Activated CD8-positive, alpha-beta T cell treated with anti-CD3 and anti-CD28 coated beads for 36 hours (primary cell): ENCODE measurements at places on chromosomes 6 and 20. TPM values are rescaled to one million over a fixed set of nuclear protein-coding genes. Genes with fewer than 3 reads are reported as not detected.
A peak's percentile ranks its signal among the peaks of the same experiment; 100 is the strongest.

The EFCAB8 gene
- 0.92 TPM for total RNA-seq

The BYSL gene
- 59.5 TPM for total RNA-seq

The RSPO3 gene
- not detected for total RNA-seq

The SIRPD gene
- total RNA-seq, result not detected

The PTCRA gene
- not detected for total RNA-seq

The LRFN2 gene
- total RNA-seq, result not detected

The EDN3 gene
- not detected for total RNA-seq

The LY6G6C gene
- total RNA-seq, result not detected

The NRSN1 gene
- total RNA-seq, result not detected

The OR2J3 gene
- not detected for total RNA-seq

The CNKSR3 gene
- 0.34 TPM for total RNA-seq

The OR12D1 gene
- not detected for total RNA-seq

GRCh38 chr6:48073976-48074767, 36.8 kb downstream of the PTCHD4 start:
- DNase-seq, result no peak
- no peaks in the 10 kb centered on the region for H3K36me3 ChIP-seq
- H3K4me3 ChIP-seq, result no peak overlapping the region
- H3K4me1 ChIP-seq, result peaks cover 2% of the 10 kb centered on the region
- H3K27ac ChIP-seq, result no peak overlapping the region

- H3K4me1 ChIP-seq, result no peaks in the 10 kb centered on the region
- no peak overlapping the region for H3K27ac ChIP-seq
- no peaks in the 10 kb centered on the region for H3K27me3 ChIP-seq
- no peaks in the 10 kb centered on the region for H3K36me3 ChIP-seq
- DNase-seq, result peak; percentile 3
Measured at GRCh38 chr6:71510057-71510713, 221.6 kb downstream of the OGFRL1 start.

DNA sequence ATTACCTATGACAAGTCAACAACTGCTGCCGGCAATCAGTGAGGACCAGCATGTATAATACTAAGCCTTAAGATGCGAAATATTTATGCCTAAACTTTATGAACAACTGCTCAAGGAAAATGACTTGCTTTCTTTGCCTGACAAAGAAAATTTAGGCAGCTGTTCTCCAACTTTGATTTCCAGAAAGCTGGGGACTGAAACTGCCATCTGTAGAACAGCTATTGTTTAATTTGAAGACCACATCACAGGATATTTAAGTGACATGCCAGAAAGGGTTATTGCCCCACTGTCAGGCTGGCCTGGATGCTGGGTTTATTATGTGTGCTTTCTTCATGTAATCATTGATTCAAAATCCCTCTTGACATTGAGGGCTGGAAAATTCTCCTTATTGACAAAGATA, 153.9 kb upstream of the ENPP5 start:
- no peak overlapping the region for H3K4me3 ChIP-seq
- H3K36me3 ChIP-seq, result no peaks in the 10 kb centered on the region
- H3K27ac ChIP-seq, result no peak overlapping the region
- H3K27me3 ChIP-seq, result peaks cover 6% of the 10 kb centered on the region
- DNase-seq, result no peak

- no peak overlapping the region for H3K4me3 ChIP-seq
- no peak for DNase-seq
- peaks cover 18% of the 10 kb centered on the region for H3K4me1 ChIP-seq
- no peaks in the 10 kb centered on the region for H3K27me3 ChIP-seq
- no peak overlapping the region for H3K27ac ChIP-seq
Measured at GRCh38 chr6:170372380-170373325, 66.1 kb downstream of the FAM120B start.

DNA sequence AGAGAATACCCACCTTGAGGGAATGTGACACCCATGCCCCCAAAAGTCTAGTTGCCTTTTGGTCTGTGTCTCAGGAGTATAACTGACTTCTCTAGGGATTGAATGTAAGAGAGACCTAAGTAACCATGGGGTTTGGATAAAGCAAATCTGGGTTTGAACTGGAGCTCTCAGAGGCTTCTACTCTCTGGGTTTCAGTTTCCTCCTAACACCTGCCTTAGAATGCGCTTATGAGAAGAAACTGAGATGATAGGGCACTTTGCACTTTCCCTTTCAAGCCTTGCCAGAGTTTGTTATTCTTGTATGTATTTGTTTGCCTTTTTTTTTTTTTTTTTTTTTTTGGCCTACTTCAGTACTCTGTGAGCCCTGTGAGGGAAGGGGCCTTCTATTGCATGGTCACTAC, 19.4 kb downstream of the SDHAF4 start:
- no peak for DNase-seq
- H3K36me3 ChIP-seq, result peaks cover 25% of the 10 kb centered on the region
- peak overlapping the region; percentile 13 for H3K27ac ChIP-seq
- H3K4me1 ChIP-seq, result peaks cover 3% of the 10 kb centered on the region

- H3K36me3 ChIP-seq, result no peaks in the 10 kb centered on the region
- H3K27ac ChIP-seq, result no peak overlapping the region
- no peaks in the 10 kb centered on the region for H3K4me1 ChIP-seq
- H3K4me3 ChIP-seq, result no peak overlapping the region
Measured at GRCh38 chr20:24783631-24784492, 165.2 kb upstream of the CST7 start.

GRCh38 chr6:127453845-127454619, 5.2 kb downstream of the KIAA0408 start:
- peaks cover 4% of the 10 kb centered on the region for H3K27me3 ChIP-seq
- no peaks in the 10 kb centered on the region for H3K36me3 ChIP-seq
- no peak overlapping the region for H3K27ac ChIP-seq
- no peak overlapping the region for H3K4me3 ChIP-seq
- DNase-seq, result no peak
- no peaks in the 10 kb centered on the region for H3K4me1 ChIP-seq

- no peak overlapping the region for H3K4me3 ChIP-seq
- no peak for DNase-seq
- no peaks in the 10 kb centered on the region for H3K4me1 ChIP-seq
- H3K27ac ChIP-seq, result no peak overlapping the region
- H3K27me3 ChIP-seq, result no peaks in the 10 kb centered on the region
Measured at GRCh38 chr6:50889497-50889896, 70.8 kb downstream of the TFAP2B start.

DNA sequence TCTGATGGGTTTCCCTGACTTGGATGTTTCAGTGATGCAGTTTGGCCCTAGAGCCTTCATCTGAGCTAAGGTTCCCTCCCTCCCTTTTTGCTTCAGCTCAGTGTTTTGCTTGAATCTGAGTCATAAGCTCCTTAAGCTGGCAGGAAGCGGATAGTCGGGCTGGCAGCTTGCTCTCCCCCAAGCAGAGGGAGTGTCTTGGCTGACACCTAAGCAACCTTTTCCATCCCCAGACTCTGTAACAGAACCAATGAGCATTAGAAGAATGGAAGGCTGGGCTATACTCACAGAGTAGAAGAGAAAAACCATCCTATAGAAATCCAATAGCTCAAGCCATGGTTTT, 98.3 kb downstream of the HAO1 start:
- no peak overlapping the region for H3K4me3 ChIP-seq
- DNase-seq, result no peak
- no peaks in the 10 kb centered on the region for H3K36me3 ChIP-seq
- H3K4me1 ChIP-seq, result no peaks in the 10 kb centered on the region
- no peaks in the 10 kb centered on the region for H3K27me3 ChIP-seq
- H3K27ac ChIP-seq, result no peak overlapping the region

GRCh38 chr6:169070506-169071176, 183.0 kb downstream of the THBS2 start:
- no peak overlapping the region for H3K27ac ChIP-seq
- H3K4me3 ChIP-seq, result no peak overlapping the region
- H3K36me3 ChIP-seq, result no peaks in the 10 kb centered on the region
- no peak for DNase-seq
- H3K27me3 ChIP-seq, result no peaks in the 10 kb centered on the region

- peaks cover 22% of the 10 kb centered on the region for H3K27me3 ChIP-seq
- no peaks in the 10 kb centered on the region for H3K36me3 ChIP-seq
- DNase-seq, result no peak
Measured at GRCh38 chr20:50314678-50315335, 124.2 kb downstream of the CEBPB start.

GRCh38 chr6:133623621-133624020, 265.3 kb upstream of the TCF21 start:
- H3K27ac ChIP-seq, result no peak overlapping the region
- H3K4me3 ChIP-seq, result no peak overlapping the region
- no peak for DNase-seq

GRCh38 chr6:120230008-120230407, 880.4 kb upstream of the MAN1A1 start:
- no peak overlapping the region for H3K27ac ChIP-seq
- no peaks in the 10 kb centered on the region for H3K27me3 ChIP-seq
- DNase-seq, result no peak

GRCh38 chr20:21189761-21190523, 64.1 kb downstream of the KIZ start:
- no peaks in the 10 kb centered on the region for H3K4me1 ChIP-seq
- H3K27ac ChIP-seq, result no peak overlapping the region
- no peak for DNase-seq
- no peak overlapping the region for H3K4me3 ChIP-seq
- no peaks in the 10 kb centered on the region for H3K36me3 ChIP-seq
- no peaks in the 10 kb centered on the region for H3K27me3 ChIP-seq

DNA sequence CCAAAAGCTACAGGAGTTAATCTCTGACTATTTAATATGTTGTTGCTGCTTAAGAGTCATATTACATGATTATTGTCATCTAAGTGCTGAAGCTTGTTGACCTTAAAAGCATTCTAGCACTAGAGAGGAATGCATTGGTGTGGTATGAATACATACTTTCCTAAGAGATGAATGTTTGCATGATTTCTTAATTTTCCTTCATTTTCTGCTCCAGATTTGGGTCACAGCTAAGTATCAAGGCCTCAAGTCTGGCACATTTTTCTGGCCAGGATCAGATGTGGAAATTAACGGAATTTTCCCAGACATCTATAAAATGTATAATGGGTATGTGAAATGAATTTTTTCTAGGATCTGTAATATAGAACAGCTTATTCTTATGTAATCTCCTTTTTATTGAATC, 53.6 kb downstream of the ENPP1 start:
- peaks cover 5% of the 10 kb centered on the region for H3K4me1 ChIP-seq
- H3K27me3 ChIP-seq, result peaks cover 8% of the 10 kb centered on the region
- H3K27ac ChIP-seq, result no peak overlapping the region
- H3K36me3 ChIP-seq, result no peaks in the 10 kb centered on the region
- H3K4me3 ChIP-seq, result no peak overlapping the region

DNA sequence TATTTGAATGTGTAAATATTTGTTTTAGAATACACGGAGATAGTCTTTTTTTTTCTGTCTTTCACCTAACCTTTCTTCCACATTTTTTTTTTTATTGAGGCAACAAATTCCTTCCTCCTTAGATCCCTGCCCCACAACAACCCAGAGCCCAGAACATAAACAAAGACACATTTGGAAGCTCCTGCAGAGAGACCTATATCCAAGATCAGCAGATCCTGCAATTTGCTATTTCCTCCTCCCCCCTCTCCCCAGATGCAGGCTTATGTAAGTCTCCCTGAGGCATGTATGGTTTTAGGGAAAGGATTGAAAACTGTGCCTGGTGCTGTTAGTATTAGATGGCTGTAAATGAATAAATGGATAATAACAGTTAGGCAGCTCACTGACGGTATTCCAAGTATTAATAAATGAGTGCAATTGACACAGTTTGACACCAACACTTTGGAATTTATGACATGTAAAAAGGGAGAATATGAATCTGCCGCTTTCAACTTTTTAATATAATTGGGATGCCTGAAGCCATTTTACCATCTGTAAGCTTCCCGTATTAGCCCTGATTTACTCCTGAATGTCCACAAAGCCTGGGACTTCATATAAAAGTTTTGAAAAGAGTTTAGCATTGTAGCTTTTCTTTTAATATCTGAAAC, 608.3 kb upstream of the CITED2 start:
- H3K4me1 ChIP-seq, result peaks cover 5% of the 10 kb centered on the region
- peaks cover 5% of the 10 kb centered on the region for H3K27me3 ChIP-seq
- no peak overlapping the region for H3K4me3 ChIP-seq
